ENCODE measurements at places on chromosomes 5 and 9.

GRCh38 chr5:82942083-82942881 lies 134.9 kb downstream of the TMEM167A start:
- no peak for DNase-seq

DNA sequence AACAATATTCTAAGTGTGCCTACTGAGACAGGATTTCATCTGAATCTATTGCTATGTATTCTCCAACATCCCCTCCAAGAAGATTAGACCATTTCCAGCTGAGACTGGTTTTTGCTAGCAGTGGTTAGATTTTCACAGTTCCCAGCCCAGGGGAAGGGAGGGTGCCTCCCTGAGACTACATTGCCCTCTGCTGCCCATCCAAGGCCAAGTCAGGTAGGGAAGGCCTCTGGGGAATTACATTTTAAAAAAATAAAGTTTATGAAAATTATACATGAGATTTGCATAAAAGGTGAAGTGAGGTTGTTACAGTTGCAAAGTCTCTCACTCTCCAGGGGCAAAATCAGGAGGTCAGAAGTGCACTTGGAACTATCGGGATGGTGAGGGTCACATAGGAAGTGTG lies 28.0 kb upstream of the SYK start:
- DNase-seq: no peak

- DNase-seq: no peak
These were observed 17.3 kb downstream of the TRUB2 start for GRCh38 chr9:128304971-128305288.

GRCh38 chr9:126862104-126862761 lies 1.8 kb downstream of the ZBTB34 start:
- DNase-seq: no peak

DNA sequence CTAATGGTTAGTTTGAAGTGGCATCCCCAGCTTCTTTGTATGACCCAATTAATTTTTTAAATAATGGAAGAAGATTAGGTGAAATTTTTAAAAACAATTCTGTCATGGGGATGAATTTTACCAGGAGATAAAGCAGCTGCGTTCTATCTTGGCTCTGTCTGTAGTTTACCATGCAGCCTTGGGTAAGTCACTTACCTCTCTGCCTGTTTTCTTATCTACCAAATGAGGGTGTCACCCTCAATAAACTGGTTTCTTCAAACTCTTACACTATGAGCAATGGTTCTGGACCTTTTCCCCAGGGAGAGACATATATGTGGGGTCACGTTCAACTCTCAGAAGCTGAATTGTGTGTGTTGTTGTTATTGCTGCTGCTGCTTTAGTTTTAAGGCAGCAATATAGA lies 71.7 kb downstream of the TEX10 start:
- no peak for DNase-seq

DNA sequence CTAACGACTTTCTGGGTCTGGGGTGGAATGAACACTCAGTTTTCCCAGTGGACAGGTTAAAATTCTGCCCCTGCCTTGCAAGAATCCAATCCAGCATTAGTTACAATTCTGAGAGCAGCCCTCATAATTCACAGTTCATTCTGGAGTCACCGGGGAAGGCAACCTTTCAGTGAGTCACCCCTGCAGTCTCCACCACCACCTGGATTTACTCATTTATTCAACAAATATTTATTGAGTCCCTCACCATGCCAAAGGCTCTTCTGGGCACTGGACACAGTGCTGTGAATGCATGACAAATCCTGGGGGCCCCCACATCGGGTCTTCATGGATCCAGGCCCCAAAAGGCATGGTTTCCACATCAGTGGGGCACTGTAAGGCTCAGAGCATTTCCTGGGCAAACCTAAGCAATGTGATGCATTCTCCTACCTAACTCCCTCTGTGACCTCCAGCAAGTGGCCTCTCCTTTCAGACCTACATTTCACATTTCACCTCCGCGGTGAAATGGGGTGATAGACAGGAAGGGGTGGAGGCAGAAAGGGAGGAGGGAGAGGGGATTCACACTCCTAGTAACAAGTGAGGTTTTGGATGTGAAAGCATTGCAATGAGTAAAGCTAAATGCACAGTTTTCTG lies 6.4 kb upstream of the MSX2 start:
- no peak for DNase-seq

DNA sequence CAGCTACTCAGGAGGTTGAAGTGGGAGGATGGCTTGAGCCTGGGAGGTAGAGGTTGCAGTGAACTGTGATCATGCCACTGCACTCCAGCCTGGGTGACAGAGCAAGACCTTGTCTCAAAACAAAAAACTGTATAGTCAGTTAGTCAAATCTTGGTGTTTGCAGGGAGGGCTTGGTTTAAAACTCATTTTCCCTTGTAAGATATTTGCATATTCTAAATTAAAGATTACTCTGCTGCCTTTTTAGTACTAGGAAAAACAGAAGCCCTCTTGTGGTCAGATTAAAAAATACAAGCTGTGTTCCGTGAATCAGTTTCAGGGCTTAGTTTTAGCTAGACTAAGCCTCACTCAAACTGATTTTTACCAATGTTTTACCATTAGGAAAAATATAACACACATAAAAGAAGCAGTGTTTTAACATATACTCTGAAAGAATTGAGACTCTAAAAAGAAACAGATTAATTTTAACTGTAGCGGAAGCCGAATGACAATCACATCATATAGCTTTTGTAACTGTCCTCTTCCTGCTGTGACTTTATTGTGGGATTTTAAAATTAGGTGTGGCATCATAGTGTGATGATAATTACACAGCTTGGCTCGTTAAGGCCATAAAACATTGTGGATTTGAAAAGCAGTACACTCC lies 84.9 kb upstream of the BASP1 start:
- no peak for DNase-seq

DNA sequence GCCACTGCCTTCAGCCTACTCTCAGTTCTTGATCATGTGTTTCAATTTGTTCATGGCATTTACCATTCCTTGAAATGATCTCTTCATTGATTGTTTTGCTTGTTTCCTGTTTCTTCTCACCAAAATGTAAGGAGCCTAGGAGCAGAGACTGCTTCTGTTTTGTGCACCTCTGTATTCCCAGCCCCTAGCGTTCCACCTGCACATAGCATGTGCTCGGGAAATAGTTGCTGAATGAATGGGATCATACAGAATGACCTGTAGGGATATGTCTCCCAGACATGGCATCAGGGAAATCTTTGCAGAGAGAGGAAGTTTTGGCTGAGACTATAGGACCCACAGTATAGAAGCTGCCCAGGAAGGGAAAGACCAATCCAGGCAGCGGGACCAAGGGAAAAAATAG lies 6.2 kb upstream of the CERCAM start:
- DNase-seq: no peak

DNA sequence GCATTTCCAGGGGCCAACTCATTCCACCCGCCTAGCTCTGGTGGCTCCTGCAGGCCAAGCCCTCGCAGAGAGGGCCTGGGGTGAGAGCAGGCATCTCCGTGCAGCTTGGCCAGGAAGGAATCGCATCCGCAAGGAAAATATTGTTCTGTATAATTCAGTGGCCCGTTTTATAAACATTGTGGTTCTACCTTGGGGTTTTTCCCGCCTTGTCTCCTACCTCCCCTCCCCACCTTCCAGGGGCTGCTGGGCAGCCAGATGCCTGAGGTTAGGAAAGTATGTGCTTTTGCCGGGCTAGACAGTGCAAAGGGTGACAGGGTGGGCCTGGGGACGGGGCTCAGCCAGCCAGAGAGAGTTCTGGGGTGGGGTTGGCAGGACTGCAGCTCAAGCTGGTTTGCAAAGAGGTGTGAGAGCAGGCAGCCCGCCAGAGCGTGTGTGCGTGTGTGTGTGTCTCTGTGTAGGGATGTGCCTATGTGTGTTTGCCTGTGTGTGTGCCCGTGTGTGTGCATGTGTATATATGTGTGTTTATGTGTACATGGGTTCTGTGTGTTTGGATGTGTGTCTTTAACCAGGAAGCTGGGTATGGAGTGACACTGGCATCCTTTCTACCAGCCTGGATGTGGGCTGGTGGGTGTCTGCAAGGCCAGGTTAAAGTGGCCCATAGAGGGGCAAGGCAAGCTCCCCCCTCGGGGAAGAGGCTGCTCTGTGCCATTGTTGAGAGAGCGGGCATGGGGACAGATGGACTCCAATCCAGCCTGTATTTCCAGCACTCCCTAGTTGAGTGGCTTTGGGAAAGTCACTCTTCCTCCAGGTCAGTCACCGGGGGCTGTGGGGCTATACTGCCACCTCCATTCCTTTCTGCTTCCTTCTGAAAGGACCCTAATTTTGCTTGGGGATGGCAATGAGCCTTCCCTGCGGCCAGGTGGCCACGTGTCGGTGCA lies 10.6 kb upstream of the SLC2A6 start:
- DNase-seq: no peak

DNA sequence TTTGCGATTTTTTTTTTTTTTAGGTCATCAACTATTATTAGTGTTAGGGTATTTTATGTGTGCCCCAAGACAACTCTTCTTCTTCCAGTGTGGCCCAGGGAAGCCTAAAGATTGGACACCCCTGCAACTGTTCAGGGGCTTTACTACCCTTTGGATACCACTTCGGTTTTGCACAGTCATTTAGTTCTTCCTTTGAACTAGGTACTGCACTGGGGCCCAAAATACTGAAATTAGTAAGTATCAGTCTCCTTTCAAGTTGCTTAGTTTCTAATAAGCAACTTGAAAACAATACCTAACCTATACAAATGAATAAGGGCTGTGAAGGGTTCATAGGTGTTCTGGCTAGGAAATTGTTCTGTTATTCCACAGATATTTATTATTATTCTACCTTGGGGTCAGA lies 45.3 kb downstream of the CWC27 start:
- DNase-seq: no peak

GRCh38 chr5:80227979-80228596 lies 27.8 kb downstream of the SERINC5 start:
- DNase-seq: no peak

DNA sequence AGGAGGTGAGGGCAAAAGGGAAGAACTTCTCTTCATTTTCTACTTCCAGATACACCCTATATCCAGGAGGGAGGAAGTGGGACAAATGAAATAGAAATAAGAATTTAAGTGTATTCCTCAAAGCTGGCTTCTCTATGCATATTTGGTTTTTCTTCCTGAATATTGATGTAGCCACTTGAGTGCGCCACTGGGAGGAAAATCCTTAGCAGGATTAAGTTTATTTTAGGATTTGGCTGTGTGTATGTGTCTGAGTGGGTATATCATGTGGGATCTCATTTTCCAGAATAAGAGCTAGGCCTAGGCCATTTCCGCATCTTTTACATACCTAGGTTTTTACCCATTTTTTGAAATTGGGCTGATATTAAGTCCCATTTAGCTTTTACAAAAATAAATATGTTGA lies 42.5 kb downstream of the MAP1B start:
- DNase-seq: no peak

DNA sequence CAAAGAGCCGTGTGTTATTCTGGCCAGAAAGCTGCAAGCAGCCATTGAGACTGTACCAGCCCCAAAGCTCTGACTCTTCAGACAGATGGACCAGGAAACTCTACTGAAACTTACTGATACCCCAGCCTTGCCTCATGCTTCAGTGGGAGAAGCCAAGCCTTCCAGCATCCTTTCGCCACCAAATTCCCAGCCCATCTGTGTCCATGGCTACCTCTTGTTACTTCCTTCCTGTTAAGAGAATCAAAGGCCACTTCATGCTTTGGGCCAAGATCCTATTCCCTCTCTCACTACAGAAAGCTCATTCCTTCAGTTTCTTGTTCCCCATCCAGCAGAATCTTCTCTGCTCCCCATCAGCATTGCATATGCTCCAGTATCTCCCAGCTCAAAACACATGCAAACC lies 46.9 kb upstream of the FREM1 start:
- DNase-seq: no peak

- no peak for DNase-seq
These were observed 28.1 kb downstream of the DYNC2I2 start for GRCh38 chr9:128628471-128629048.

DNA sequence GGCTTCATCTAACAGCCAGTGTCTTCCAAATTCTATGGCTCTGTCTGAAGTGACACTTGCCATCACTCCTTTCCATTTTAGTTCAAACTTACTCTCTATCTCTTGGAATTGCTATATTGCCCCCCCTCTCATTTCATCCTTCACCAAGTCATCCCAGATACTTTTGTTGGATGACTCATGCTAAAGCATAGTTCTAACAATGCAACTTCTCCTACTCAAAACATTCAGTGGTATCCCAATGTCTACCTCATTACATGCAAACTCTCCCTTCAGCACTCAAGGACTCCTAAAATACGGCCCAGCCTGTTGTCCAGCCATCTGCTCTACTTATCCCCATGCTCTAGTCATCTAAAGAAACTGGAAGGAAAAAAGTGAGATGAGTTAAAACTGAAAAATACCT lies 171.6 kb downstream of the RASEF start:
- DNase-seq: no peak

GRCh38 chr5:43840424-43841125 lies 237.6 kb downstream of the NNT start:
- DNase-seq: no peak

DNA sequence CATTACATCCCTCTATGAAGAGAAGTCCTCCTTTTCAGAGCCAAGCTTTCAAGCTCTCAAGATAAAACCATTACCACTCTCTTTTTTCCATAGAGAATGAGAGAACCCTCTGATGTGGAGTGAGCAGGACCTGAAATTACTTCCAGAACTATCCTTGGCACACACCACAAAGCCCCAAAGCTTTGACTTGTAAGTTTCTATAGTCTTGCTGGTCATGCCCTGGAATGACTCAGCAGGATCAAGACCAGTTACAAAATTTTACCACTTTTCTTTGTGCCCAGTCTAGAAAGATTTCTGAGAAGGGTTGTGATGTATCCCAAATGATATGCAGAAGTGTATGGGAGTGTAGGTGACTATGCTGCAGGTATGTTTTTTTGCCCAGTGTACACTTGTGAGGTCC lies 760.6 kb downstream of the TLE1 start:
- DNase-seq: no peak

DNA sequence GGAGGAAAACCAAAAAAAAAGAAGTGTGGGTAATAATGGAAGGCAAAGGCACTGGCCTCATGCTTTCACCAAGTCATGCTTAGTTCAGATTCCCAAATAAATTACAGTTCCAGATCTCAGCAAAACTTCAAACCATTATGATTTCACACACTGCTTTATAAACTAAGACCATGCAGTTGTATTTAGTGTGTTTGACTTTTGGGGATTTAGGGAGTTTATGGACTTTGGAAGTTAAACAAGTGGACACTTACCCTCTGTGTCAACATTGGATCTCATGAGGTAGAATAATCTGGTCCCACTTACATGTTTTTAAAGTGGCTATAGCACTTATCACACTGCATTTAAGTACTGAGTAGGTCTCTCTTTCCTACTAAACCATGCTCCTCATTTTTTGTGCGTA lies 3.7 kb downstream of the DNAJC25 start:
- DNase-seq: no peak

- DNase-seq: no peak
These were observed 11.9 kb upstream of the CACNA1B start for GRCh38 chr9:137865581-137866145.

GRCh38 chr9:75715360-75715759 lies 175.1 kb upstream of the PCSK5 start:
- no peak for DNase-seq

- DNase-seq: no peak
These were observed 26.1 kb downstream of the MAMDC2 start for GRCh38 chr9:70069704-70070103.

All from stimulated activated CD4-positive, alpha-beta T cell treated with anti-CD3 and anti-CD28 coated beads, Interleukin-15, amount 100 ng/mL, for 1 hour (primary cell).